Cardiac ventricle fibroblast (primary cell): ENCODE measurements at places on chromosomes 5 and 9. TPM values are rescaled to one million over a fixed set of nuclear protein-coding genes. Genes with fewer than 3 reads are reported as not detected.

Gene ACTBL2
- total RNA-seq, result not detected in 2 replicates

Gene PRLR
- 0.05 and 1.1 TPM in 2 replicates for total RNA-seq

Gene PCDHB5
- total RNA-seq, result 1.1 and 2.2 TPM in 2 replicates

Gene KIF12
- total RNA-seq, result not detected in 2 replicates

Gene PCDH12
- 2.5 and 4.6 TPM in 2 replicates for total RNA-seq

Gene LCN6
- not detected in 2 replicates for total RNA-seq

Gene HEMGN
- not detected in 2 replicates for total RNA-seq

Gene LCN10
- not detected in 2 replicates for total RNA-seq

Gene ENTREP1
- total RNA-seq, result 0.12 and 0.29 TPM in 2 replicates

Gene SLC34A3
- total RNA-seq, result not detected in 2 replicates

Gene NR4A3
- total RNA-seq, result 0.12 TPM in 1 of 2 replicates, not detected in the other

Gene TMC1
- total RNA-seq, result not detected in 2 replicates

Gene CAMK2A
- not detected in 2 replicates for total RNA-seq

Gene TOR2A
- total RNA-seq, result 6.9 and 7.1 TPM in 2 replicates

Gene PCAT7
- not detected in 2 replicates for total RNA-seq

Gene PDZD2
- total RNA-seq, result 3.7 and 6.8 TPM in 2 replicates

Gene HNRNPAB
- total RNA-seq, result 86.6 and 98.2 TPM in 2 replicates

Gene SHISAL2B
- not detected in 2 replicates for total RNA-seq

Gene GCNT4
- total RNA-seq, result 0.59 and 0.62 TPM in 2 replicates

Gene HMGCR
- total RNA-seq, result 28.1 and 40.1 TPM in 2 replicates

Gene WDR38
- total RNA-seq, result not detected in 2 replicates

Gene NOL8
- total RNA-seq, result 26.8 and 28.4 TPM in 2 replicates

Gene MAP1B
- total RNA-seq, result 57.2 and 168 TPM in 2 replicates

Gene DOK3
- 0.44 and 2.1 TPM in 2 replicates for total RNA-seq

Gene PBX3
- 14.0 and 16.4 TPM in 2 replicates for total RNA-seq

Gene MEGF10
- 0.05 and 0.69 TPM in 2 replicates for total RNA-seq

Gene TMOD1
- 0.06 and 0.39 TPM in 2 replicates for total RNA-seq

Gene PCDHAC1
- 0.25 TPM in 1 of 2 replicates, not detected in the other for total RNA-seq

Gene IL4
- not detected in 2 replicates for total RNA-seq

Gene ASPN
- 11.1 and 11.6 TPM in 2 replicates for total RNA-seq

Gene CREBRF
- total RNA-seq, result 15.7 and 16.3 TPM in 2 replicates

Gene SLC36A3
- total RNA-seq, result not detected in 2 replicates

Gene PCDHA6
- 0.37 and 0.64 TPM in 2 replicates for total RNA-seq

Gene GAS1
- total RNA-seq, result 198 and 203 TPM in 2 replicates

Gene IFNA5
- not detected in 2 replicates for total RNA-seq

Gene AK8
- 0.88 and 1.4 TPM in 2 replicates for total RNA-seq

Gene ADGRD2
- total RNA-seq, result not detected in 2 replicates

Gene ADAMTS2
- 112 and 121 TPM in 2 replicates for total RNA-seq

Gene INSYN2B
- total RNA-seq, result 10.7 and 14.5 TPM in 2 replicates

Gene ADRA1B
- total RNA-seq, result 0.83 and 1.7 TPM in 2 replicates

Gene REEP2
- 6.6 and 6.7 TPM in 2 replicates for total RNA-seq

Gene RAB3C
- not detected in 2 replicates for total RNA-seq

Gene ZNF454
- 2.0 and 4.4 TPM in 2 replicates for total RNA-seq

Gene ZDHHC11B
- 0.31 TPM in 1 of 2 replicates, not detected in the other for total RNA-seq

Gene ANKRD20A1
- total RNA-seq, result not detected in 2 replicates

Gene FBLL1
- 0.29 and 0.56 TPM in 2 replicates for total RNA-seq

Gene PAIP2
- total RNA-seq, result 68.5 and 70.7 TPM in 2 replicates
